ENCODE measurements at places on chromosomes 3 and 15.

- DNase-seq: no peak
Measured at GRCh38 chr3:49717959-49718857, 1.3 kb downstream of the AMIGO3 start.

DNA sequence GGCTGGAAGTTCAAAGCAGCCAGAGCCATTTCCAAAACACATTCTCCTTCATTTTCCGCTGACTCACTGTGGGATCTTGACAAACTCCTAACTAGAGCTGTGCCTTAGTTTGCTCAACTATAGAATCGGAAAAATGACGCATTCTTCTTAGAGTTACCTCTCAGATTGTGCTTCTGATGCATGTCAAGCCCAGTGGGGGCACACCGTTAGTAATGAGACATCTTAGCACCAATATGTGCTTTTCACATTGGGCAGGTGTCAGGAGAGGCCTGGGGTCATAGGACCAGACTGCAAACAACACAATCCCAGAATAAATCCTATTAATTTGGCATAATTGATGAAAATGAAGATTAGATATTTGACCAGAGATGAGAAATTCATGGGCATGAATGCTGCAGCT is 71.3 kb upstream of the UBE3A start:
- no peak for DNase-seq

DNA sequence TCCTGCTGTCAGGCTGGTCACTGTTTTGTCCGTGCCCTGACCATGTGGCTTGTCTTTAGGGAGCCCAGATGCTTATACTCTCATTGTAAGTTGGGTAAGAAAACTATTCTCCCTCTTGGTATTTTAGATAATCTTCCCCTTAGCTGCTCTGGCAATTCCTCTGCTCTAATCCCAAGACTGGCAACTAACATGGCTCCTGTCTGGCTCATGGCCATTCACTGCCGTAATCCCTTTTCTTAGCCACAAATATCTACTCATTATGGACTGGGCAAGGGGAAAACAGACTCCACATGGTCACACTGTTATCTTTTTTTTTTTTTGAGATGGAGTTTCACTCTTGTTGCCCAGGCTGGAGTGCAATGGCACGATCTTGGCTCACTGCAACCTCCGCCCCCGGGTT is 38.8 kb downstream of the TYRO3 start:
- no peak for DNase-seq

GRCh38 chr15:42059661-42060476 is 34.5 kb downstream of the PLA2G4D start:
- peak; percentile 38 for DNase-seq

DNA sequence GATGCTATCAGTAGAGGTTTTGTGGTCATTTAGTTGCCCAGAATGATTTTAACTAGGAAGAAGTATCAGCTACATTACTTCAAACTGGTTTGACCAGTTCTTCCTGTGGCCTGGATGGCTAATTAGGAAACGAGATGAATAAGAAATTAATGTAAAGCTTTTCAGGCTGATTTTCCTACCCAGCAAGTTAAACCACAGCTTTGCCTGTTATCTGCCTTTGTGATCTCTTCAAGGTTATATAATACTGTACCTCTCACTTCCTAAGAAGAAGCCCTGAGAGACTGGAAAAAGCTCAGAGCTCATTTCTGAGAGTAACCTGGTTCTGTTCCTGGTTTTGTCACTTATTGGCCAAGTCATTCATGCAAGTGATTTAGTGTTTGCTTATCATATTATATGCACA is 782.2 kb upstream of the GOLIM4 start:
- DNase-seq: no peak

- no peak for DNase-seq
Measured at GRCh38 chr3:130725746-130726145, 20.9 kb downstream of the PIK3R4 start.

- no peak for DNase-seq
Measured at GRCh38 chr3:54641226-54642014, 286.4 kb downstream of the LRTM1 start.

DNA sequence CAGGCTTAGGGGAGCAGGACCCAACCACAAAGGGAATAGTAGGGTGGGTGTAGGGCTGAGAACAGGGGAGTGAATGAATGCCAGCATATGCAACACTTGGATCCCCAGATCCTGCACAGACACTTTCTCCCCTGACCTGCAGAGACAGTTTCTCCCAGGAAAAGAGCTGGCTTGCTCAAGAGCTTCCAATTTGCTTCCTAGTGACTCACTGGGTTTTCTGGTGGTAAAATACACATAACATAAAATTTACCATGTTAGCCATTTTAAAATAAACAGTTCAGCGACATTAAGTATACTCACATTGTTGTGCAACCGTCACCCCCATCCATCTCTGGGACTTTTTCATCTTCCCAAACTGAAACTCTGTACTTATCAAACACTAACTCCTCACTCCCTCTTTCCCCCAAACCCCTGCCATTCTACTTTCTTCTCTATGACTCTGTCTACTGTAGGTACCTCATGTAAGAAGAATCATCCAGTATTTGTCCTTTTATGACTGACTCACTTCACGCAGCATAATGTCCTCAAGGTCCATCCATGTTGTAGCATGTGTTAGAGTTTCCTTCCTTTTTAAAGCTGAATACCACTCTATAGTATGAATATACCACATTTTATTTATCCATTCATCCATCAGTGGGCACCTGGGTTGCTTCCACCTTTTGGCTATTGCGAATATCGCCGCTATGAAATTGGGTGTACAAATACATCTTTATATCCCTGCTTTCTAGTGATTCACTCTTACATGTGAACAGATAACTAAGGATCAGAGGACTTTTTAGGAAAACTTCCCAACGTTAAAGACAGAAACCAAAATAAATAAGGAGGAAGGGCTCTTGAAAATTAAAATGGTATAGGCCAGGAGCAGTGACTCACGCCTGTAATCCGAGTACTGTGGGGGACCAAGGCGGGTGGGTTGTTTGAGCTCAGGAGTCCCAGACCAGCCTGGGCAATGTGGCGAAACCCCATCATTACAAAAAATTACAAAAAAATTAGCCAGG is 95.6 kb upstream of the TJP1 start:
- no peak for DNase-seq

- no peak for DNase-seq
Measured at GRCh38 chr15:71508081-71508682, 302.2 kb upstream of the NR2E3 start.

DNA sequence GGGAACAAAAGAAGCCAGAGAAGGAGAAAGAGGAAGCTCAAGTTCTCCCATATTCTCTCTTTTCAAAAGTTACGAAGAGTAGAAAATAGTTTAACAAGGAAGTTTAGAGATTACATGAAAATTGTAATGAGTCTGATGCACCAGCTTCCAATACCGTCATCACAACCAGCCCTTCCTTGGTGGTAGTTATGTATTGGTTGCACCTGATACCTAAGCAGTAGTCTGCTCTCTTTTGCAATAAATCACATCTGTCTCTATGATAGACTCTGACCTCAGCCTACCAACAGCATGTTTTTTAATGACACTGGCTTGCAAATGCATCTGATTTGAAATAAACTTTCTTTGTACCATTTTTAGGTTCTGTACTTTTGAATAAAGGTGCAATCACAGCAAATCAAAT is 575.8 kb downstream of the FHIT start:
- no peak for DNase-seq

GRCh38 chr3:131223373-131224289 is 157.9 kb upstream of the NUDT16 start:
- no peak for DNase-seq

- no peak for DNase-seq
Measured at GRCh38 chr15:100692671-100693070, 90.3 kb downstream of the ASB7 start.

GRCh38 chr15:73048624-73049295 is 3.5 kb upstream of the NEO1 start:
- no peak for DNase-seq

DNA sequence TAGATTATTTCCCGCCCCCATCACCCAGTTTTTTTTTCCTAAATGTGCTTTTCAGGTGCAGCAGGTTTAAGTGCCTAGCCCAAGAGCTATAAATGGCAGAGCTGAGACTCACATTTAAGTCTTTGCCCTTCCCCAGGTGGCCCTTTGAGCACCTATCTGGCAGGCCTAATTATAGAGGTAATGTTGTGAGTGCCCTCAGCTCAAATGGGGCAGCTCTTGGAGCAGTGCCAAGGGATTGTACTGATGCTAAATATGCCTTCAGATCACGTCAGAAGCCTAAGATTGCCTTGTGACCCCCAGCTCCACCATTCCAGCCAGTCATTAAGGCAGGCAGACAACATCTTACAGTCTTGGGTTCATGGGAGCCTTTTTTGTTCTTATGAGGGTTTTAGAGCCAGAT is 159.5 kb downstream of the RPLP1 start:
- no peak for DNase-seq

DNA sequence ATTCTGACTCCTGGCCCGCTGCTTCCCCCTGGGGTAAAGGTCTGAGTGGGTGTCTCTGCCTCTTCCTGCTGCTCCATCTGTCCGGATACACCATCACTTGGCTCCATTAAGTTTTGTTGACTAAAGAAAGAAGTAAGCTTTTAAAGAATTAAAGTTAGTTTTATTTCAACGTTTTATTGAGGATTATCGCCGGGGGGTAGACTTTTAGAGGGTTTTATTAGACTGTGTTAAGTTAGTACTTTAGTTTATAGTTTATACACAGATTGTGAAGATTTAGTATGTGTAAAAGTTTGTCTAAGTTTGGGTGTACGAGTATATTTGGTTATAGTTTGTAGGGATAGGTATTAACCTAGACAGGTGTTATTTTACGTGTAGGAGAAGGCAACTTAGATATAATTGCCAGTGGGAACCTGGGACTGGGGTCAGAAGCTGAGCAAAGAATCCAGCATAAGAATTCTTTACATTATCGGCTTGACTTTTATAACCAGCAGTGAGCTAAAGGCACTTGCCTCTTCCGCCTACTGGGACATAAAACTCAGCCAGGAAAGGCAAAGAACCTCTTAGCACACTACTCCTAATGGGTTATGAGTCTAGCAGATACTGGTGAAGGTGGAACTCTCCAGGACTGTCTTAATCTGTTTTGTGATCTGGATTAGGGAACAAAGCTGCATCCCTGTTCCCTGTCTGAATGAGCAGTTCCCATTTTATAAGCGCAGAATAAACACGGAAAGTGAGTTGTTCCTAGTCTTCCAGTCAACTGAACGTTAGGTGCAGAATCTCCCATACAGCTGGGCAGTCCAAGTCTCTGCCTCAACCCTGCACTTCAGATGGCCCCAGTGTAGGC is 131.3 kb downstream of the FAM43A start:
- no peak for DNase-seq

GRCh38 chr15:80584973-80585525 is 110.1 kb upstream of the ABHD17C start:
- no peak for DNase-seq

DNA sequence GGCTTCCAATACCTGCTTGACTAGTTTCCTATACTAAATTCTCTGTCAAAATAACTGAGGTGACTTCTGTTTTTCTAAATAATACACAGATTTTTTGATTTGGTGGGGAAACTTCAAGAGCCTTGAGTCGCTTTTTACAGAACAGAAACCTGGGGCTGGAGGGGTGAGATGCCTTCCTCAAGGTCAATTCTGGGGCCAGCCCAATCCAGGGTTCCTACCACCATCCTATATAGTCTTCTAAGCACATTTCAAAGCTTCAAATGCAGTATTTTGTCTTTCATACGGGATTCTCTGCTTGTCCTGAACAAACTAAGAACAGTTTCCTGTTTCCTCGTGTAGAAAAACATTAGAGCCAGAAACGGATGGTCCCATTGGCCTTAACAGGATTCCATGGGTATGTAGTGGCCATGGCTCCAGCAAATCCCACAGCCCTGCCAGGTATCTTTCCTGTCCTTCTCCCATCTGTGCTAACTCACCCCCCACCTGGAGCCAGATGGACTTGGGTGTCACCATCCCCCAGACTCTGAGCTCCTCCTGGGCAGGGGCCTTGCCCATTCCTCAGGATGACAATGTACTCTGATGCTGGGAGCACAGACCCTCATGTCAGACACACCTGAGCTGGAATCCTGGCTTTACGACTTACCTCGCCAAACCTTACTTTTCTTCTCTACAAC is 146.9 kb downstream of the KLF13 start:
- DNase-seq: no peak

DNA sequence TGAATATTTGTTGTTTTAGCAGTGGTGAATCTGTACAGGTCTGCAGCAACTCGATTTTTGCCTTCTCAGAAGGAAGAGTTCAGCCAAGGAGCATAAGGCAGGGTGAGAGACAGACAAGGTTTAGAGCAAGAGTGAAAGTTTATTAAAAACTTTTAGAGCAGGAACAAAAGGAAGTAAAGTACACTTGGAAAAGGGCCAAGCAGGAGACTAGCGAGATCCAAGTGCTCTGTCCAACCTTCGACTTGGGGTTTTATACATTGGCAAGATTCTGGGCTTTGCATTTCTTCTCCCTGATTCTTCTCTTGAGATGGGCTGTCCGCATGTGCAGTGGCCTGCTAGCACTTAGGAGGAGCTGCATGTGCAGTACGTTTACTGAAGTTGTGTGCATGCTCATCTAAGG is 46.7 kb upstream of the AADACL2 start:
- DNase-seq: no peak

GRCh38 chr15:39946862-39947261 is 12.9 kb downstream of the EIF2AK4 start:
- DNase-seq: no peak

DNA sequence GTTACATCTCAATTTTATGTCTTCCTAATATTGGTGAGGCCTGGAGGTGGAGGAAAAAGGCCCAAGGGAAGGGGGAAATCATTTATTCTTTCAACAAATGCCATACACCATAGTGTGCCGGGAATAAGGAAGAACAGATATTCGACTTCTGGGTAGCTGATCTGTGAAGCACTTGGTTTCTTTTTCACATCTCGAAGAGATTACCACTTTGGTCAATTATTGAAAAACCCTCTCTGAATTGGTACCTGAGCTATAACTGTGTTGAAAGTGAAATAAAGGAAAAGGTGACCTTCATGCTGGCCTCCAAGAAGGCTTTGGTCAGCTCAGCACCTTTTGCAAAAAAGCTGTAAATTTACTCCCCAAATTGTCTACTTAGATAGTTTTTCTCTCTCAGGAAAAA is 14.2 kb upstream of the MB21D2 start:
- DNase-seq: no peak

Data from hypothalamus (tissue), 51 donors.